T-cell (primary cell): ENCODE measurements at places on chromosomes 2 and 18.

DNA sequence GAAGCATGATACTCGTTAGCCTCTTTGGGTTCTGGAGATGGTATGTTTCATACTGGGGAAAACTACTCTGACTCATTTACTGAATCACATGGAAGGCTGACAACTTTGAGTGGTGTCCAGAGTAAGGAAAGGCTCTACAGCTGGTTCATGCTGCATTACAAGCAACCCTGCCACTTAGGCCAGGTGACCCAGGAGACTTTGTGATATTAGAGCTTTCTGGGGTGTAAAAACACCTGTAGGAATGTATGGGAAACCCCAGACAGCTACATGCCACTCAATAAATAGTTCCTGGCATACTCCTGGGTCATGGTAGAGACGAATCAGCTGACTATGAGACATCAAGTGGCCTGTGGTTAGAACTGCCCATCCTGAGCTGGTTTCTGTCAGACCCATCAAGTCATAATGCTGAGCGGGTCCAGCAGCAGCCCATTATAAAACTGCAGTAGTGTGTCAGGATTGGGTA lies 21.3 kb upstream of the TCF7L1 start:
- H3K4me3 ChIP-seq = no peak overlapping the region
- H3K36me3 ChIP-seq = no peaks in the 10 kb centered on the region
- no peaks in the 10 kb centered on the region for H3K4me1 ChIP-seq
- H3K27ac ChIP-seq = no peak overlapping the region

- H3K27ac ChIP-seq = peak overlapping the region; percentile 52
- H3K4me1 ChIP-seq = peaks cover 12% of the 10 kb centered on the region
- peak overlapping the region; percentile 95 for H3K4me3 ChIP-seq
- DNase-seq = no peak
- no peaks in the 10 kb centered on the region for H3K27me3 ChIP-seq
Observed at GRCh38 chr2:37671816-37672103, 318 bp upstream of the CDC42EP3 start.

DNA sequence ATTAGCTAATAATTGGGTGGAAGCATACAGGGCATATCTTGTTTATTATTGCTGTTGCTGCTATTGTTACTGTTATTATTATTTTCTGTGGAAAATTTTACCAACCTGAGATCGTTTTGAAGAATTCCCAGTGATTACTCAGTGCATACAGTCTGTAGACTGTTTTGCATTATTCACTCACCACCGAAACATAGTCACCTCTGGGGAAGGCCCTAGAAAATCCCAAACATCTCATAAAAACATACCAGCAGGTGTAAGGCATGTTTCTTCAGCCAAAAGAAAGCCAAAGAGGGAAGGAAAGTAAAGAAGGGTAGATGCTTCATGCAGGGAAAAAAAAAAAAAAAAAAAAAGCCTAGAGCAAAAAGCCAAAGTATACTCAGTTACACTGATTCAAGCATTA lies 647.7 kb downstream of the BCL11A start:
- no peak for DNase-seq
- H3K27me3 ChIP-seq = no peaks in the 10 kb centered on the region
- H3K4me1 ChIP-seq = peaks cover 2% of the 10 kb centered on the region
- H3K36me3 ChIP-seq = no peaks in the 10 kb centered on the region

DNA sequence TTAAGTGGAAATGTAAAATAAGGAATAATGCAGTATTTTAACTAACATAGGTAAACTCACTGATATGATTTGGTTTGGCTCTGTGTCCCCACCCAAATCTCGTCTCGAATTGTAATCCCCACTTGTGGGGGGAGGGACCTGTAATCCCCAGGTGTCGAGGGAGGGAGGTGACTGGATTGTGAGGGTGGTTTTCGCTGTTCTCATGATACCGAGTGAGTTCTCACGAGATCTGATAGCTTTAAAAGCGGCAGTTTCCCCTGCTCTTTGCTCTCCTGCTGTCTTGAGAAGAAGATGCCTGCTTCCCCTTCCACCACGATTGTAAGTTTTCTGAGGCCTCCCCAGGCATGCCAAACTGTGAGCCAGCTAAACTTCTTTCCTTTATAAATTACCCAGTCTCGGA lies 109.4 kb upstream of the LYPD6 start:
- no peaks in the 10 kb centered on the region for H3K27me3 ChIP-seq
- no peak overlapping the region for H3K27ac ChIP-seq
- no peaks in the 10 kb centered on the region for H3K36me3 ChIP-seq
- H3K4me3 ChIP-seq = no peak overlapping the region
- H3K4me1 ChIP-seq = no peaks in the 10 kb centered on the region

DNA sequence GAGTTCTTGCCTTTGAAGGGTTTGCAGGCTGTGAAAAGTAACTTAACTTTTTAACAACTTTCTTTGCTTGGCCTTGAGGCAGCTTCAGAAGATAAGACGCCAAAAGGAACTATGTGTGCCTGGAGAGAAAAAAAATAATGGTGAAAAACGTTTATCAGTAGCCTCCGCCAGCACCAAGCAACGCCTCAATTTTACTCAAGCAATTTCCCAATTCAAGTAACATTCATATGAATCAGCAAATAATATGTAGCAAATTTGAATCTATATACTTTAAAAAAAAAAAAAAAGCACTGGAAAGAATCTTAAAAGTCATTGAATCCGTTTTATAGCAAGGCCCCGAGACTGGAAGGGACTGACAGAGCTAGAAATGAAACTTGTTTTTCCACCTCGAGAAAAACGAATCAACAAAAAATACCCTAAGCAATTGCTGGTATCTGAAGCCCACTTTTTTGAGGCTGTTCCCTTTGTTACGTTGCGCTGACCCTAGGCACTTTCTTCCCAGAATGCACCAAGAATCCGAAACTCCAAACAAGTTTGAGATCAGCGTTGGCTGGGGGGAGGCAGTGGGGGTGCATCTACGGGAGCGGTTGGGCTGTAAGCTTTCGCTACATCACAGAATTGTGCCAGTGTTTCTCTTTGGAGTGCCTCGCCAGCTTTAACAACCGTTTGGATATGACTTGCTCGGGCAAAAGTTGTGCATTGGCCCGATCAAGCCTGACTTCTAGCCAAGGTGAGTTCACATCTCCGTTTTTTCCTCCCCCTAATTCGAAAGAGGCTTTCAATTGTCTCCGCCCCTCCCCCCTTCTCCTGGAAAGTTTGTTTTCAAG lies 2.7 kb upstream of the TGIF1 start:
- no peak for DNase-seq
- peaks cover 47% of the 10 kb centered on the region for H3K4me1 ChIP-seq
- H3K36me3 ChIP-seq = no peaks in the 10 kb centered on the region
- H3K27ac ChIP-seq = peak overlapping the region; percentile 100
- peak overlapping the region; percentile 70 for H3K4me3 ChIP-seq

GRCh38 chr18:64410685-64411084 lies 261.8 kb upstream of the LINC00305 start:
- no peaks in the 10 kb centered on the region for H3K4me1 ChIP-seq
- no peak overlapping the region for H3K27ac ChIP-seq
- no peak for DNase-seq
- no peaks in the 10 kb centered on the region for H3K36me3 ChIP-seq
- no peak overlapping the region for H3K4me3 ChIP-seq

DNA sequence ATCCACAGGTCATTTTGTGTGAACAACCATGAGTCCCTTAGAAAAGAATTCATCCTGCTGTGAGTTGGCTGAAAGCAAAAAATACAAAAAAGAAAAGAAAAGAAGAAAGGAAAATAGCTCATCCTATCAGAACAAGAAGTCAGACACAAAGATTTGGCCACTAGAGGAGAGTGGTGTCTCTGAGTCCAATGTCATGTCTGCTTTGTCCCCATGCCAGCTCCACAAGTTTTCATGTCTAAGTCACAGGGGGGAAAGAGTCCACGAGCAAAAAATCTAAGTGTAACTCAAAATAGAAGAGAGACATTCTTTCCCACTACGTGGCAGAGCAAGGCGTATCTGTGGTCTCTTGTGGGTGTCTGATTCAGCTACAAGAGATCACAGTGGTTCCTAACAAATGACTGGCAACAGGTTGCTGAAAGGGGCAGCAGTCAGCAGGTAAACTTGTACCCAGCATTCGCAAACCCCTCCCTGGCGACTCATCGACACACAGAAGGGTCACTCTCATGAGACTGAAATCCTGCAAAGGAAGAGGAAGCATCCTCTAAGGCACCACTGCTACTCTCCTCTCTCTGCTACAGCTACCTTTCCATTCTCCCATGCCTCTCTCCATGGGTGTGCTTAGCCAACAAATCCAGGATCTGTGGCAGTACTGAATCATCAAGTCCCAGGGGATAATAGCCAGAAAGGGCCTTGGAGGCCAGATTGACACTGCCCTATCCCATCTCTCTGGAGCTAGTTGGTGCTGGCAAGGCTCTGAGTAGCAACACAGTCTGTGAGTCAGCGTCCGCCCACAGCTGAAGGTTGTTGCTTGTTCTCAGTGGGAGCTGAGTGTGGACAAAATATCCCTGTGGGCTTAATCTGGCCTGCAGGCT lies 123.0 kb upstream of the SLC39A10 start:
- peaks cover 47% of the 10 kb centered on the region for H3K4me1 ChIP-seq
- H3K4me3 ChIP-seq = peak overlapping the region; percentile 49
- H3K27ac ChIP-seq = peak overlapping the region; percentile 80

GRCh38 chr18:79718878-79719477 lies 39.4 kb downstream of the CTDP1 start:
- DNase-seq = no peak
- peaks cover 27% of the 10 kb centered on the region for H3K36me3 ChIP-seq
- H3K4me3 ChIP-seq = no peak overlapping the region
- H3K27me3 ChIP-seq = no peaks in the 10 kb centered on the region
- no peak overlapping the region for H3K27ac ChIP-seq

DNA sequence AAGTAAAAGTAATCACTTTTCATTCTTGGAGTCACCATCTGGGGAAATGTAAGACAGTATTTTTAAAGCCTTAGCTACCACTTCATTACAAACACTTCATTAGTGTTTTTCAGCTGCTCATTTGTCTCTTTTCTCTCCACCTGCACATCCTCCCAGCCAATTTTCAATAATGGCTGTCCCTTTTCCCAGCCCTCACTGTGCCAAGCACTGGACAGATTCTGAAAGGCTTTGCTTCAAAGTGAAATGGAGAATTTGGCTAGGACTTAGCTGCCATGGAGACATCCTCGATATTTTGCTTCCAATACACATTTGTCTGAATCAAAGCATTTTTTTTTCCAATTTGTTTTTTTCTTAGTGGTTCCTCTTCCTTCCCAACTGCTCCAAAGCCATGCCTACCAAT lies 272.4 kb upstream of the NRXN1 start:
- no peak overlapping the region for H3K27ac ChIP-seq
- H3K27me3 ChIP-seq = no peaks in the 10 kb centered on the region
- H3K4me3 ChIP-seq = no peak overlapping the region
- H3K36me3 ChIP-seq = no peaks in the 10 kb centered on the region

- H3K36me3 ChIP-seq = peaks cover 2% of the 10 kb centered on the region
- DNase-seq = no peak
- no peaks in the 10 kb centered on the region for H3K4me1 ChIP-seq
- no peak overlapping the region for H3K27ac ChIP-seq
- no peaks in the 10 kb centered on the region for H3K27me3 ChIP-seq
Observed at GRCh38 chr2:158619496-158619895, 162.7 kb downstream of the PKP4 start.

DNA sequence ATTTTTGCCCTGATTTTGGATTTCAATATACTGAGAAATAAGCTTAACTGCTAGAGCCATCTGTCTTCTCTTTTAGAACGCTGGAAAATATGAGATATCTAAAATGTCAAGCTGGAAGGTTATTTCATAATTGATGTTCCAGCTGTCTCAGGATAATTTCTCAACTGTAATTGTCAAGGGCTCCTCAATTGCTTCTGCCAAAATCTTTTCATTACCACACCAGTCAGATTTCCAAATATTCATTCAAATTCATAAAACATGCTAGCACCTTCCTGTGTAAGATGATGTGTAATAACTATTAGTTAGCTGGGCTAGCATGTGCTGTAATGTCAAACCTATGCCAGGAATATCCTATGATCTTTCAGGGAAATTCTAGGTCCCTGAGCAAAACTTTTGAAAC lies 88.1 kb downstream of the TNFRSF11A start:
- H3K27me3 ChIP-seq = peaks cover 12% of the 10 kb centered on the region
- no peak for DNase-seq
- peaks cover 6% of the 10 kb centered on the region for H3K4me1 ChIP-seq

DNA sequence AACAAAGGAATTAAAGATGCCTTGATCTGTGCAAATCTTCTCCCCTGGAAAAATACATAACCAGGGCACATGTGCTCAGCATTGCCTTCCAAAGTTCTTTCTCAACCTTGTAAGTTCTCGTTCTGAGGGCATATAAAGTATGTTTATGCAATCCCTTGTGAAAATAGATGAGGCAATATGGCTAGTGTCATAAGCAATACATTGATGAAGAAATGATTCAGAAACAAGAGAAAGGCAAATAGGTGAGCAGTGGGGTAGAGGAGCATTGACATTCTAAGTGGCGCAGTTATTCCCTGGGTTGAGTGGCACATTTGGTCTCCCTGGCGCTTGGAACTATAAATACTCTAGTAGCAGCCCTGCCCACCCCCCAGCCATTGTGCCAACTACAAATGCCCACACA lies 57.4 kb upstream of the PGAP1 start:
- H3K27ac ChIP-seq = no peak overlapping the region
- DNase-seq = no peak
- no peaks in the 10 kb centered on the region for H3K4me1 ChIP-seq
- H3K4me3 ChIP-seq = no peak overlapping the region

DNA sequence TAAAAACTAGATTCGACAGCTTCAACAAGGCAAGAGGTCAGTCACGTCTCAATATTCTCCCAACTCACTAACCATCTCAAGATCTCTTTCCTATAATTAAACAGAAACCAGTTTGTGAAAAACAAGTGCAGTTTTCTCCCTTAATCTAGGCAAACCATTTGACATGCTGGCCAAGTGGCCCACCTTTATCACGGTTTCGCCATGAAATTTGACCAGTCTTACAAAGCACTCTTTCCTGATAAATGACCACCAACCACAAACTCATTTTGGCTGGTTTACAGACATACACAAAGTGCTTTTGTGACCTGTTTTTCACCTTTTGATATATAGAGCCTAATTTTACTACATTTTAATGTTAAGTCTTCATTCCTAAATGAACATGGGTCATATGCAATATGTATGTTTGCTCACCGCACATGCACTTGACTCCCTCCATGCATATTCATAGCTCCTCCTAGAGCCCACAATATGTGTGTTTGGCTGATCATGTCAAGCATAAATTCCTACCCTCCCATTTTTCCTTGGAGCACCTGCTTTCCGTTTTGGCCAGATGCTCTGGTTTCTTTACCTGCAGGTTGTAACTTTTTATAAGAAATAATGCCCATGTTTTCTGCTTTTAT lies 385.1 kb downstream of the RAD51AP2 start:
- H3K27ac ChIP-seq = no peak overlapping the region
- H3K4me3 ChIP-seq = no peak overlapping the region
- H3K36me3 ChIP-seq = no peaks in the 10 kb centered on the region
- DNase-seq = no peak
